NCI-H2227 treated with DMSO at 0.1 percent for 48 hours (cell line): ENCODE measurements at places on chromosomes 16 and 17.

DNA sequence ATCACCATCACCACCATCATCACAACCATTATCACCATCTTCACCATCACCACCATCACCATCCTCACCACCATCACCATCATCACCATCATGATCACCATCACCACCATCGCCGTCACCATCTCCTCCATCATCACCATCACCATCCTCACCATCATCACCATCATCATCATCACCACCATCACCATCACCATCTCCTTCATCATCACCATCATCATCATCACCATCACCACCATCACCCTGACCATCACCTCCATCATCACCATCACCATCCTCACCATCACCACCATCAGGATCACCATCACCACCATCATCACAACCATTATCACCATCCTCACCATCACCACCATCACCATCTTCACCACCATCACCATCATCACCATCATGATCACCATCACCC lies 14.1 kb downstream of the SCNN1B start:
- DNase-seq, result no peak

DNA sequence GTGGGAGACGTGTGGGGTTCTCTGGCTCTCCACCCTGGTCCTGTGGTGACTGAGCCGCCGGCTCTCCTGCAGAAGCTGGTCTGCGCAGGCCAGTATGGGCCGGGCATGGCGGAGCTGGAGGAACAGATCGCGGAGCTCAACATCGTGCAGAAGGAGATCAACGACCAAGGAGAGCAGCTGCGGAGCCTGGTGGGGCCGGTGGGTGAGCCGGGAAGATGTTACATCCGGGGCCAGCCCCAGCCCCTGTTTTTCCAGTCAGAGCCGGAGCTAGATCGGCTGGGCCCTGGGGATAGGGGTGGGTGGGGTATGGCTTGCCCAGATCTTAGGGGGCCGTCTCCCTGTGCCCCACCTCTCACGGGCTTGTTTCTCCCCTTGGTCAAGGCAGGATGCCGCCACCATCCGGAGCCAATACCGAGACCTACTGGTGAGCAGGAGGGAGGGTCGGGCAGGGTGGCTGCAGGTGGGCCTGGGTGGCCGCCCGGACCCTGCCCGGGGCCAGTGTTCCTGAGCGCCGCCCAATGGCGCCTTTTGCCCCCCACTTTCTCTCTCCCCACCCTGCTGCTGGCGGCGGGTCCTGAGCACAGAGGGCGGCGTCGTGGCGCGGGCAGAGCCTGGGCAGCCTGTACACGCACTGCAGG lies 5.0 kb downstream of the EVPLL start:
- no peak for DNase-seq

DNA sequence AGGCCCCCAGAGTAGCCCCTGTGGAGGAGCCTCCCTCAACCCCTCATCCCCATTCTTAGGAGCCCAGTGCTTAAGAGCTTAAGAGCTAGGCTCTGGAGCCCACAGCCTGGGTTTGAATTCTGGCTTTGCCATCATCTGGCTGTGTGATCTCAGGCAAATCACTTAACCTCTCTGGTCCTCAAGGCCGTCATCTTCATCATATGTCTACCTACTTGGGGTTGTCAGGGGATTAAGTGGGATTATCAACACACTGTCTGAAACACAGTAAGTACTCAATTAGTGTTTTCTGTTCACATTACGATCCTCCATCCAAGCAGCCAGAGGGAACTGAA lies 4.8 kb downstream of the SREBF1 start:
- no peak for DNase-seq

GRCh38 chr17:20189302-20189701 lies 180.1 kb downstream of the SPECC1 start:
- no peak for DNase-seq

GRCh38 chr17:69030169-69030568 lies 30.6 kb downstream of the ABCA9 start:
- DNase-seq, result no peak

GRCh38 chr17:29664743-29665480 lies 42.2 kb upstream of the CORO6 start:
- no peak for DNase-seq

DNA sequence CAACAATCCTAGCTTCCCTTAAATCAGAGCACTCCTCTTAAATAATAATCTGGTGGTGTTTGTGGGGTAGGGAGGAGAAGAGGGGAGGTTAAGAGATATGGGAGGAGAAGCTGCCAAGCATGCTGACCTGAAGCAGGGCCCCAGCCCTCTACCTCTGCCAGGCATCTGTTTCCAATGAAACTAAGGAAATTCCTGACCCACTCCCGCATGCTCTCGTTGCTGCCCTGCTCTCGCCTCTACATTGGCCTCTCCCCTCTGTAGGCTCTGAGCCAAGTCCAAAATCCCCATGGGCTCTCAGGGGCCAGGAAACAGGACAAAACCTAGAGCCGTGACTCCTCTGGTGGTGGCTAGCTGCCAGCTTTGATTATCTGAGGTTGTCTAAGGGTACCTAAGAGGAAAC lies 559.5 kb upstream of the CDH11 start:
- DNase-seq, result no peak

- DNase-seq, result no peak
These were observed 10.8 kb downstream of the EMP2 start for GRCh38 chr16:10569621-10570020.

- DNase-seq, result no peak
These were observed 24.8 kb downstream of the SNX11 start for GRCh38 chr17:48132385-48132784.

- DNase-seq, result no peak
These were observed 15.7 kb upstream of the MRC2 start for GRCh38 chr17:62611728-62612127.

DNA sequence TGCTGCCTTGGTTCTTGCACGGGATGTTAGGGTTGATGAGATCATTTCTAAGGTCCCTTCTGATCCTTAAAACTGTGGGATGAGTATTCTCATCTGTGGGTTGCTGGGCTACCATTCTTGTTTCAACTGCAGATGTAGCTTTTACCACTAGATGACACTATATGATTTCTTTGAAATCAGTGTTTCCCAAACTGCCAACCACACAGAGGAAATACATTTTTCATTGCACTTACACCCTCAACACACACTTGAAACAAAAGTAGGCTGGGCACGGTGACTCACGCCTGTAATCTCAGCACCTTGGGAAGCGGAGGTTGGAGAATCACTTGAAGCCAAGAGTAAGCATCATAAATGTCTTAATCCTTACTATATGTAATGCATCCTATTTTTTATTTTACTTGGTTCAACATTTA lies 15.3 kb downstream of the LCMT1 start:
- peak; percentile 49 for DNase-seq

DNA sequence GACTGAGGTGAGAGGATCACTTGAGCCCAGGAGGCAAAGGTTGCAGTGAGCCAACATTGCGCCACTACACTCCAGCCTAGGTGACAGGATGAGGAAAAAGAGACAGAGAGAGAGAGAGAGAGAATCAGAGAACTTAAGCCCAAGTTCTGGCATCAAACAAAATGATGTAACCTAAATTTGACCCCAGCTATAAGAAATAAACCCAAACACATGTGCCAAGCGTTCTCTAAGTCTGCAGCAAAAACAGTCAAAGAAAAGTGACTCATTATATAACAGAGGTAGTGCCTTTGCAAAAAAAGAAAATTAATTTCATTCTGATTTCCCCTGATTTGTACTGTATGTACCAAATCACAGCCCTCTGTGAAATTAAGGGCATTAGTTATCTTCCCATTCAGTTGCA lies 89.5 kb downstream of the CDH11 start:
- no peak for DNase-seq

- DNase-seq, result no peak
These were observed 19.7 kb downstream of the NUP88 start for GRCh38 chr17:5399767-5400166.

DNA sequence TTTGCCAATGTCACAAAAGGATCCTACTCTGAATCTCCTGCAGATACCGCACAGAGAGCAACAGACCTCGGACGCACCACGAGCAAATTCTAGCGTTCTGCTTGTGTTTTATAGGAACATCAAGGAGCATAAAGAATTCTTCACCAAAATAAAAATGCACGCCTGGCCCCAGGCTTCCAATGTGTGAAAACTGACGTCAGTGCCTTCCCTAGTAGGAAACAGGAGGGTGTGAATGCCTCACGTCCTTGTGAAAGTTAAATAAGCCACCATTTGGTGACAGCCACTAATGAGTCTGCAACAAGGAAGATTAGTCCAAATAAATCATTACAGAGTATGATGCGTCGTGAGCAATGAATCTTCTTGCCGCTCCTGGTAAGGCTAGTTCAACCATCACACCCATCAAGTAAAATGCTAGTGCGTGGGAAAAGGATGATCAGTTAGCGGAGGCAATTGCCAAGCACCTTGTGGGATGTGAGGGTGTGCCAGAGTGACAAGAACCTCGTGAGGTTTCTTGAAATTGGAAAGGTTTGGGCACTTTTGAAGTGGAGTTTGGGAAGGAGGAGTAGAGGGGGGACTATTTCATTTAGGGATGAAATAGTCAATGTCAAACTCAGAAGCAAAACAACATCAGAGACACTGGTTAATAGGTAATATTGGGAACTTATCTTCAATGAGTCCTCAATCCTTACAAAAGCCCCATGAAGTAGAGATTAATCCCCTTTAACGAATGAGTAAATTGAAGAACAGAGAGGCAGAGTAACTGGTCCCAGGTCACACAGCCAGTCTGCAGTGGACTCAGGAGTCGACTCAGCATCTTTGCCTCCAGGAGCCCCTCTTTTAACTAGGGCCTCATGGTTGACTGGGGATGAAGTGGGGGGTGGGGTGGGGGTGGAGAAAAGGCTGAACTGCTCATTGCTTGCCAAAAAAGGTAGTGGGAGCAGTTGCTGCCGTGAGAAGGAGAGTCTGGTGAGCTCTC lies 238.8 kb downstream of the SLC39A11 start:
- no peak for DNase-seq

GRCh38 chr17:9519583-9520272 lies 55.9 kb downstream of the STX8 start:
- no peak for DNase-seq

GRCh38 chr17:4003501-4004421 lies 39.5 kb upstream of the ATP2A3 start:
- no peak for DNase-seq

DNA sequence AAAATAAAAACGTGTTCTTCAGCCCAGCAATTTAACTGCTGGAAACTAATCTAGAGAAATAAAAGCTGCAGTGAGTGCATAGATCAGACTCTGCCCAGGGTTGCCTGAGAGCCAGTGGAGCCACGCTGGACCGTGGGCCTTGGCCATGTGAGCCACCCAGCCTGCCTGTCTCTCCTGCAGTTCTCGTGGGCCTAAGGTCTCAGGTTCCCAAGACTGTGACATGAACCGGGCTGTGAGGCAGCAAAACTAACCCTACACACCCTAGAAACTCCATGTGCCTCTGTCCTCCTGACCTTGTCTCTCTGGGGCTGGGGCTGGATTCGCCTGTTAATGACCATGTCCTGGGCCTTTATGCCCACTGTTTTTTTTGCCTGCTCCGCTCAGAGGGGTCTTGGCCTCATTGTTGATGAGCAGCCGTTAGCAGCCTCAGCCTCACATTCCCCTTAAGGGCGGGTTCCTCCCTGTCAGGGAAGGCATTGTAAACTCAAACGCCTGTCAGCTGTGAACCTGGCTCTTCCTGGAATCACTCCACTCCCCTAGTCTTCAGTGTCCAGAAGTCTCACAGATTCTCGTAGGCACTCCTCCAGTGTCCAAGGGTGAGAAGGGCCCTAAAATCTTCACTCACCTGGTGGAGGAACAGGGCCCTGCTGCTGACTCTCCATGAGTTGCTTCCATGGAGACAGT lies 16.9 kb downstream of the C16orf90 start:
- no peak for DNase-seq

DNA sequence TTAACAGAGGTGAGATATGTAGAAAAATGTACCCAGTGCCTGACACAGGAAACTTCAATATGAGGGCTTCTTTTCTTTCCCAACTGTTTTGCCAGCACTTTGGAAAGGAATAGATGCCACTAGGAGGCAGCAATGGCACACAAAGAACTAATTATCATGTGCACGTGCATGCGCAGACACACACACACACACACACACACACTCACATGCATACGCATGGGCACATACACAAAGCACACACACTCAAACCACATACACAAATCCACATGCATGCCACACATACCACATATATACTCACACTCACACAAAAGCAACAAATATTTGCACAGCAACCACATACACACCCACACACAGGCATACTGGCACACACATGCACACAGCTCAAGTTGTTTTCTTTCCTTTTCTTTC lies 8.8 kb upstream of the CEP112 start:
- DNase-seq, result peak; percentile 19

DNA sequence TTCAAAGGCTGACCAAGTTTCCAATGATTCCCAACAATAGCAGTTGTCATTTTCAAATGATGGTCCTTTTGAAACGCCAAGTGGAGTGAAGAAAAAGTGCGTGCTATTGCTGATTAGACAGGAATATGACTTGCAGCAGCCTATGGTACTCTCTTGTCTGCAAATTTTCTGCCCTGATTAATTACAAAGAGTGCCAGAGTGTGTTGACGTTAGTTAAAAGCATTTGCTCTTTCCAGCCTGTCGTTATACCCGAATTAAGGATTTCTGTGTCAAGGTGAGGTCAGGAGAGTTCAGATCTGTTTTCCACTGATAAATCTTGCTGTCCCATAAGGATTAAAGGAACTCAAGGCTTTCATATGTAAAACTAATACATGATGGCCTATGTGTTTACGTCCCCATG lies 75.0 kb upstream of the ADAMTS18 start:
- peak; percentile 0 for DNase-seq

- DNase-seq, result peak; percentile 19
These were observed 80.3 kb upstream of the GOT2 start for GRCh38 chr16:58814348-58814801.

GRCh38 chr16:26382586-26382985 lies 684.1 kb upstream of the C16orf82 start:
- DNase-seq, result no peak

DNA sequence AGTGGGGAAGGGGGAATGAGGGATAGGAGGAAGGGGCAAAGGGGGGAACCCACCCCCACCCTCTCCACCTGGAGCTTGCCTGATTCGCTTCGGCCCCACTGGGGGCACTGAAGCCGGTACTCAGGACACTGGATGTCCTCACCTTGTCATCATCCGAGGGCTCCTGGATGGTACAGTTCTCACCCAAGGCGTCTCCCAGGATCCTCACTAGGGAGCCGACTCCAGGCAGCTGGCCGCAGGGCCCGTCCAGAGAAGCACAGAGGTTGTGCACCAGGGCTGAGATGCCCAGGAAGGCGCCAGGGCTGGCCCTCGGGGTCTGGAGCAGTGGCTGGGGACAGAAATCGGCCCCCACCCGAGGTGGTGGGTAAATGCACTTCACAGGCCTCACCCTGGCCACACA lies 92.3 kb downstream of the LITAF start:
- no peak for DNase-seq

- DNase-seq, result no peak
These were observed 19.7 kb upstream of the GUCY2D start for GRCh38 chr17:7982666-7983065.
